Esophagus mucosa (tissue), 1 donor: ENCODE measurements at places on chromosomes 1 and 21.

DNA sequence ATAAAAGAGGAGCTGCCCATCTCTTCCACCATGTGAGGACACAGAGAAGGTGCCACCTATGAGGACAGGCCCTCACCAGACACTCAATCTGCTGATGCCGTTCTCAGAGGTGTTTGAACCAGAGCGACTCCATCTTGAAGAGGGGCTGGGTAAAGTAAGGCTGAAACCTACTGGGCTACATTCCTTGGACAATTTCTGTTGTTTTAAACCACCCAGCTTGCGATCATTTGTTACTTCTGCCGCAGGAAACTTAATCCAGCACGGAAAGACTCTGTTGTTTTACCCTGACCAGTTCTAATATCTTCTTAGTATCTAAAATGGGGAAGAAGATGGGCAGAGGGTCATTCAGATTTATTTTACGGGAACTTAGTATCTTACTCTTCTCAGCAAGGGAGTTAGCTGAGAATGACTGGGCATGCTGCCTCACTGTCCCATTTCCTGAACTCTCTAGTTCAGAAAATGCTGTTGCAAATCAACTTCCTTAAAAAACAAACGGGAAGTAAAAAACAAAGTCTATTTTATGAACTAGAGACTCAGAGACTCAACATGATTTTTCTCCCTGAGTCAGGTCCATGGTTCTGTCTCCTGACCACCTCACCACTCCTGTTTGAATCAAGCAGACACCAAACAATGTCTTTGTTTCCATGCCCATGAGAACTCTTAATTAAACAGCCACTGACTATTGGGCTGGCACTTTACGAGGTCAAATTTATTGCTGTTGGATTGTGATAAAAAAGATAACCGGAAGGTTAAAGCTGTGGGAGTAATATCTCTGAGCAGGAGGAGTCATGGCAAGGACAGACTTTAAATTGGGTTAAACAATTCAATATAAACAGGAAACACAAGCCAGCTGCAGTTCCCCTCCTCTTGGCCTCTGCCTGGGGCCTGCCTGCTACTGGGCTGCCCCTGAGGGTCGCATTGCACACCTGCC is 23.8 kb upstream of the IFNAR1 start:
- ATAC-seq, result no peak

- ATAC-seq, result no peak
Measured at GRCh38 chr1:15825800-15826199, 18.4 kb upstream of the UQCRHL start.

DNA sequence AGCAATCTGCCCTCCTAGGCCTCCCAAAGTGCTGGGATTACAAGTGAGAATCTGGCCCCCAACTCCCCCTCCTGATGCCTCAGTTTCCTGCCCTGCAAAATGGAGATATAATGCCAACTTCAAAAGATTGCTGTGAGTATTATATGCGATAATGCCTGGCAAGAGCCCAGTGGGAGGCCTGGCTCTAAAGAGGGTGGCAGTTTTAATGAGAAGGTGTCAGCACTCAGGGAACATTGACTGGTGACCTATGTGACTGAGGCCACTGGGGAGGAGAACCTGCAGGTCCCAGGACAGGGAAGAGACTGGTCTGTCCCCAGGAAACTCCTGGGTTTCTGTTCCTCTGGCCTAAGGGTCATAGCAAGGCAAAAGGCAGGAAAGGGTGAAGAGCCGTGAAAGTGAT is 11.0 kb downstream of the HSPG2 start:
- no peak for ATAC-seq

DNA sequence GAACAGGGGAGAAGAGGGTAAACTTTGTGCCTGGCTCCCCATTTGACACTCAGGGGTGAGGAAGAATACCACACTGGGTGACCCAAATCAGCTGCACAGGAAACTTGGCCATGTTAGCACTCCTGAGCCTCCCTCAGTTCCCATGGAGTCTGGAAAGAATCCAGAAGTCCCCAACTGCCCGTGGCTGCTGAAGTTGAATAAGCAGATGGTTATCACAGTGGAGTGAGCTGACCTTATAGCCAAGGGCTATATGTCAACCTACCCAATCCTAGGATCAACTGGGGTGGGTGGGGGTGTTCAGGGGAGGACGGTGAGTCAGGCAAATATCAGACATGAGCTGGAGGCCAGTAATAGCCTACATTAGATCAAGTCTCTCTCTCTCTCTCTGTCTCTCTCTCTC is 20.4 kb downstream of the KCNH1 start:
- ATAC-seq, result no peak

DNA sequence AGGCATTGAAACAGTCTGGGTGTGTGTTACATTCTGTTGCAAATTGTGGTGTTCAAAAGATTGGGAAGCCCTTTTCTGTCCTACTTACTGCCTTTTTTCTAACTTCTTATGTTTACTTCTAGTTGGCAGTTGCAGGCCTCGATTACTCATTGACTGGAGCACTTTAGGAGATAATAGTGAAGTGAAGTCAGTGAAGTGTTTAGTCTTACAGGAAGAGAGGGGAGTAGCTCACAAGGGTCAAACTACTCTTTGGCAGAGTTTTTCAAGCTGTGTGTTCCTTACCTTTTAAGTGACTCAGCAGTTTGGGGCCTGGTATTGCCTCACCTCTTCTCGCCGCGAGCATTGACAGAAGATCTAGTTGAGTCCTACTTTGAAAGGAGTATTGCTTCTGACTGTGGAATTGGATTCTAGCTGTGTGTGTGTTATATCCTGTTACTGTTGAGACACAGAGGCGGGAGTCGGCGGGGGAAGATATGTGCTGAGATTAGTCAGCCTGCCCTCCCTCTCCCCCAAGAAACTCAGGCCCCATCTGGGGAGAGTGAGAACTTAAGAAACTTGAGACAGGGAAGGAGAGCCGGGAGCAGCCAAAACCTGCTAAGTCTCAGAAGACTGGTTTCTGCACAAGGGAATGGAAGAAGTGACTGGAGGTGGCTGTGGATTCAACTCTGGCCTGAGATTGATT is 19.3 kb downstream of the AHCYL1 start:
- ATAC-seq, result peak; percentile 96

- no peak for ATAC-seq
Measured at GRCh38 chr1:6570987-6571386, 8.8 kb upstream of the ZBTB48 start.

DNA sequence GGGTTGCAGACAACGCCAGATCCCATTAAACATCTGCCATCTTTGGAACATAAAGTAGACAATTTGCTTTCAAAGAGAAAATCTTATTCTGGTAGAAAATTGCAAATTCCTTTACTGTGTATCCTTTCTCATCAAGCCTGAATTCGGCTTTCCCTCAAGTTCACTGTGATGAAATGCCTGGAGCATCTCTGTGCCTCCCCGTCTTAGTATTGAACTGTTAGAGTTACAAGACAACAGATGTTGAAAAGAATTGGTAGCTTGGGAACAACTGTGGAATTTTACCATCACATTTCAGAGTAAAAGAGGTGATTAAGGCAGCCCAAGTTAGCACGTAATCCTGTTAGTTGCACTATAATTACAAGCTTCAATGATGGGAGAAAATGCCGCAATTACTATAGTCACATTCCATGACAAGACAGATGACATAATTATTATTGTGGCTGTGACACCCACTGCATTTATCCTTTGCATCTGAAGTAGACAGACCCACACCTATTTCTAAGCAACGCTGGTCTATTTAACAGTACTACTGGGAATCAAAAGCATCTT is 54.4 kb upstream of the B3GALNT2 start:
- ATAC-seq, result no peak

GRCh38 chr1:31932491-31933316 is 5.5 kb downstream of the PTP4A2 start:
- ATAC-seq, result peak; percentile 30

- peak; percentile 11 for ATAC-seq
Measured at GRCh38 chr1:207097871-207098324, 6.1 kb upstream of the C4BPA start.

GRCh38 chr1:27638805-27639204 is 3.8 kb upstream of the FGR start:
- no peak for ATAC-seq

DNA sequence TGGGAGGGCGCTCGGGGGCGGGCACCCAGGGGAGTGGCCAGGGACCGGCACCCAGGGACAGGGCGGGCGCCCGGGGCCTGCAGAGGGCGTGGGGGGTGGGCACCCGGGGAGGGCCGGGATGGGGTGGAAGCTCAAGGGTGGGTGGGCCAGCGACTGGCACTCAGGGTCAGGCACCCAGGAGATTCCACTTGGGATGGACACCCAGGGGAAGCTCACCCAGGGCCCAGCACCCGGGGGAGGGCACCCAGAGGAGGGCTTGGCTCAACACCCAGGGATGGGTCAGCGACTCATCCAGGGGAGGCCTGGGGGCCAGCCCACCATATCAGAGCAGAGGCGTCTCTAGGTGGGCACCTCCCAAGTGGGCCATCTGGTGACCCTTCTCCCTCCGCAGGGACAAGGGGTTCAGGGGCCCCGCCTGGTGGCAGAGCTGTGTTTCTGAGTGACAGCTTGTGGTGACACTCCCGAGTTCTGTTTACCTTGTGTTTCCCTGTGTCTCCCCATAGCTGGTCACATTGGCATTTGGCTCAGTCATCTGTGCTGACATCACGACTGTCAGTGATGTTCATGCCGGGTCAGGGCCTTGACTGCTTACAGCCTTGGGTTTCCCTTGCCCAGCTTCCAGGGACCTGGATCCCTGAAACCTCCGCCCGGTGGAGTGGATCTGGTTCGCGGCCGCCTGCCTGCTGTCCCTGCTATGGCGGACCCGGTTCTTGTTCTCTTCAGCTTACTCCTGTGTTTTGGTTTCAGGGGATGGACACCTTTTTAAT is 749 bp downstream of the IBA57 start:
- peak; percentile 33 for ATAC-seq

GRCh38 chr1:61081686-61082310 is 563 bp upstream of the NFIA start:
- peak; percentile 5 for ATAC-seq

- ATAC-seq, result no peak
Measured at GRCh38 chr1:243261390-243261789, 5.5 kb downstream of the SDCCAG8 start.

DNA sequence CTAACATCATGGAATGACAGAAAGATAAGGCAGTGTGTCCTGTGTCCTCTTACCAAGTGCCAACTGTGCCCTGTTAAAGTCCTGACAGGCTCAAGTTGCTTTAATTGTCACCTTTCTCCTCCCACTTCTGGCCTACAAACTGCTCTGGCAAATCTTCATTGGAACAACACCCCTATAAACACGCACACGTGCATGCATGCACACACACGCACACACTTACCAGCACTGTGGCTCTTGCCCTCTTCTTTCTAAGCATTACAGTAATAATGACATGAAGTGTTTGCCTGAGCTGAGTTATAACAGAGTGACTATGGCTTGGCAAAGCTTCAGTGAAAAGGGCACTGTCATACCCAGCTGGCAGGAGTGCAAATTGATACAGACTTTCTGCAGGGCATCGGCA is 82.3 kb upstream of the SYT6 start:
- ATAC-seq, result peak; percentile 59

DNA sequence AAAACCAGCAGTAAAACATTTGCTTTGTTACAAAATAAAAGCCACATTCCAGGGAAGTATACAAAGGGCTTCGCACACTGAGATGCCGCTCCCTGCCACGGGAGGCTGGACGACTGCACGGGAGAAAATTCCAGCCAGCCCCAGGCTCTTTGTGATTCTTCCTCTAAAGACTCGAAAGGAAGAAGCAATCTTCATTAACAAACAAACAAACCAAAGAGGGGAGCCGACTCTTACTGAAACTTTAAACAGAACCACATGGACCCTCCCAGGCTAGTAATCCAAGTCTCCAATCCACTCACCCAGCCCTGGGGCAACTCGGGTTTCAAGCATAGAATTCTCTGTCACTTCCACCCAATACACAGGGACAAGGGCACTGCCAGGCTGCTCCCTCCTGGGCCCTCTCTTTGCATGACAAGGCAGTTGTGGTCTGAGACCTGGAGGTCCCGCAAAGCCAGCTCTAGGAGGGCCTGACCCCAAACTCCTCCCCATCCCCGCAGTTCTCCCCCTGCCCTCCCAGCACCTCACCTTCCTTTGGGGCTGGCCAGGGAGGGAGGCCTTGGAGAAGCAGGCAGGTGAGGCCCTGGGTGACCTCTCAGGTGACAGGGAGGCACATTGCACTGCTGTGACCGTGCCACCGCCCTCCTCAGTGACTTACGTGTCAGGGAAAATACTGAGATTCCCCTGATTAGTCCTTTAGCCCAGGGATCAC is 26.6 kb upstream of the COL18A1 start:
- ATAC-seq, result no peak

DNA sequence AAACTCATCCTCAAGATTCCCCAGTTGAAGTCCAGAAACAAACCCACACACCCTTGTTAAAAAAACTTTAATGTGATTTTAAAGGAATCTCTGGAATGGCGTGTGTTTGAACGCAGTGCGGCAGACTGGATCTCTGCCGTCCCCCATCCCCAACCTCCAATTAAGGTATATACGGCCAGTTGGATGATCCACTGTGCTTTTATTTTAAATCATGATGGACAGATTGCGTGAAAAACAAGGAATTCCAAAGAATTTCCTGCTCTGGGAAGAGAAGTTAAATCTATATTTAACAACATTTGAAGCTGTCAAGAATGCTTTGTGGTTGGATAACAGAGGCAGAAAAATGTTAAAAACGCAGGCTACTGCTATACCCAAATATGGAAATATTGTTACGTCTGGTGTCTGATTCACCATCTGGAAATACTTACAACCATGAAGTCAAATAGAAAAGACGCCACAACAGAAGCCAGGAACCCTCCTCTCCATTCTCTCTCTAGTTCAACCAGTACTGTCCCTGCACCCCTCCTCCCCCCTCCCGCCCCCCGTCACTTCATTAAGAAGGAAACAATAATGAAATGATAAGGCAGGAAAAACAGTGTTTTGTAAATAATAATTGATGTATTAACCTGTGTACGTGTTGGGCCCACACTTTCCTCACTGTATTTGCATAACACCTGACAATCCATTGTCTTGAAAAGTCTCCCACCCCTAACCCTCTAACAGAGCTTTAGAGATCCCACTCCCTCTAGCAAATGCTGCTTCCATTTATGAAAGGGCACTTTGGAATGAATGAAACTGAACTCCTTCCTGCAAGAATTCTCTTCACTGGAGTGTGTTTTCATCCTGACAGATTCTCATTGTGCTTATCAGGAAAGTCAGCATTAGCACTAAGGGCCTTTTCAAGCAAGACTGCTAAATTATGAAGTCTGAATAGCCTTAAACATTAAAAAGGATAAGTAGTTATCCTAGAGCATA is 2.0 kb upstream of the CCN1 start:
- no peak for ATAC-seq

- ATAC-seq, result no peak
Measured at GRCh38 chr1:19628879-19629278, 15.2 kb upstream of the NBL1 start.

- ATAC-seq, result no peak
Measured at GRCh38 chr1:30600258-30600657, 123.1 kb downstream of the MATN1 start.
